ENCODE measurements at places on chromosomes 1 and 21. TPM values are rescaled to one million over a fixed set of nuclear protein-coding genes. Genes with fewer than 3 reads are reported as not detected.

DNA sequence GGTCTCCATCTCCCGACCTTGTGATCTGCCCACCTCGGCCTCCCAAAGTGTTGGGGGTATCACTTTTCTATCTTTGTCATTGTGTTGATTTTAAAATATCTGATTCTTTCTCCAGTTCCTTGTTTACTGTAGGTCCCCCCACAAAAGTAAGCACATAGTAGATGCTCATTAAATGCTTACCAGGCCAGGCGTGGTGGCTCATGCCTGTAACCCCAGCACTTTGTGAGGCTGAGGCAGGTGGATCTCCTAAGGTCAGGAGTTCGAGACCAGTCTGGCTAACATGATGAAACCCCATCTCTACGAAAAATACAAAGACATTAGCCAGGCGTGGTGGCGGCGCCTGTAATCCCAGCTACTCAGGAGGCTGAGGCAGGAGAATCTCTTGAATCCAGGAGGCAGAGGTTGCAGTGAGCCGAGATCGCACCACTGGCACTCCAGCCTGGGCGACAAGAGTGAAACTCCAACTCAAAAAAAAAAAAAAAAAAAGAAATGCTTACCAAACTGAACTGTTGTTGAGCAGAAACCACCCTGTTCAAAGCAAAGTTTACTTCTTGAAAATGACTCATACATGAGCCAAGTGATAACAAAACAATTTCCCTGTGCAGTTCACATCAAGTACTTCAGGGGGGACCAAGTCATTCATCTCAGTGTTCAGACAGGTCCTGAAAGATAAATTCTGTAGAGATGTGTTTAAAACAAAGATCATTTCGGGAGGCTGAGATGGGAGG lies 24.3 kb upstream of the NID1 start:
- DNase-seq = no peak

DNA sequence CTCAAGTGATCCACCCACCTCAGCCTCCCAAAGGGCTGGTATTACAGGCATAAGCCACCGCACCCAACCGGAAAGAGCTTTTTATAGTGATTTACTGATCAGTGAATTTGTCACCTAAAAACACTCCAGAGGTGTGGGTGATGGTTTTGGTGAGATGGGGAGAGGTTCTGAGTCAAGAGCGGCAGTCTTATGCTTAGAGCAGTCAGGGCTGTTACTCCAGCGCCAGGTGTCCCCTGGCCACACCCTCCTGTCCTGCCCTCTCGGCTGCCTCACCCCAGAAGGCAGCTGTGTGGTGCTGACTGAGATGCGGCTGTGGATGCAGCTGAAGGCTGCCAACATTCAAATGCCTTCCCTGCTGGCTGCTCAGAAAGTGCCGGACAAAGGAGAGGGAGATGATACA lies 94.5 kb upstream of the LPGAT1 start:
- DNase-seq = no peak

GSTM5 gene
- total RNA-seq = 10.6 TPM

- no peak for DNase-seq
Measured at GRCh38 chr1:51284487-51284954, 45.8 kb downstream of the TTC39A start.

- no peak for DNase-seq
Measured at GRCh38 chr1:200139661-200140250, 112.2 kb downstream of the NR5A2 start.

GRCh38 chr1:18396247-18396980 lies 84.3 kb upstream of the KLHDC7A start:
- DNase-seq = no peak

NBPF20 gene
- 10.8 TPM for total RNA-seq

DNA sequence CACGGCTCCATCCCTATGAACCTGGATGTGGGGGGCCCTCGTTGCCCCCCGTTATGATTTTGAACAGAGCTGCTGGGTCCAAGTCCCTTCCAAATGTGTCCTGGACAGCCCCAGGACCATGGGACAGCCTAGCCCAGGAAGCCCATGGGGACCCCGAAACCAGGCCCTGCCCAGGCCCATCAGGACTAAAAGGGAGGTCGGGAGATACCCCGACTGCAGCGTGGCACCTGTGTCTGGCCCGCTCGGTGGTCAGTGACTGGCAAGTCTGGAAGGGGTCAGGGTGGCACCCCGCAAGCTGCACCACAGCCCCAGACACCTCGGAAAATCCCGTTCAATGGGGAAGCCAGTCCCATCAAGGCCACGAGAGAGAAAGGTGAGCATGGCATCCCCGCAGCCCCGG lies 10.4 kb upstream of the SRARP start:
- DNase-seq = no peak

HES3 gene
- not detected for total RNA-seq

- no peak for DNase-seq
Measured at GRCh38 chr1:80472145-80472544, 1328.6 kb upstream of the ADGRL2 start.
